ENCODE measurements at places on chromosomes 11 and 22. TPM values are rescaled to one million over a fixed set of nuclear protein-coding genes. Genes with fewer than 3 reads are reported as not detected.

Gene ARHGAP42
- total RNA-seq = 4.5 TPM

Gene LRRC10B
- 0.21 TPM for total RNA-seq

Gene BACE1-AS
- total RNA-seq = 1.8 TPM

Gene MS4A8
- total RNA-seq = not detected

Gene SYCE3
- 0.22 TPM for total RNA-seq

Measured in A549 treated with AZD2906 at 1 μM for 4 hours (cell line).